Placental pericyte (primary cell): ENCODE measurements at places on chromosomes 6 and 20. TPM values are rescaled to one million over a fixed set of nuclear protein-coding genes. Genes with fewer than 3 reads are reported as not detected.

The CAP2 gene
- 23.6 and 35.4 TPM in 2 replicates for total RNA-seq

The POPDC3 gene
- 2.0 and 14.0 TPM in 2 replicates for total RNA-seq

The MAK gene
- total RNA-seq = not detected in 2 replicates

The CDH26 gene
- total RNA-seq = not detected in 2 replicates

The CYB5R4 gene
- 5.3 and 7.6 TPM in 2 replicates for total RNA-seq

The ULBP1 gene
- 0.66 and 0.86 TPM in 2 replicates for total RNA-seq

The LINC00237 gene
- total RNA-seq = not detected in 2 replicates

The PNPLA1 gene
- total RNA-seq = 0.14 TPM in 1 of 2 replicates, not detected in the other

The BEND6 gene
- total RNA-seq = 2.8 and 6.9 TPM in 2 replicates

The TNFRSF6B gene
- total RNA-seq = 3.9 and 35.9 TPM in 2 replicates

The SEMG1 gene
- not detected in 2 replicates for total RNA-seq

The HSPA1A gene
- total RNA-seq = 81.4 and 101 TPM in 2 replicates

The CST5 gene
- total RNA-seq = not detected in 2 replicates

The XKR7 gene
- not detected in 2 replicates for total RNA-seq

The GNMT gene
- total RNA-seq = 0.22 TPM in 1 of 2 replicates, not detected in the other

The SIRPB2 gene
- not detected in 2 replicates for total RNA-seq

The DEFB132 gene
- total RNA-seq = not detected in 2 replicates

The CCM2L gene
- total RNA-seq = not detected in 2 replicates

The SRMS gene
- not detected in 2 replicates for total RNA-seq

The GSTA3 gene
- not detected in 2 replicates for total RNA-seq

The GMPR gene
- 6.6 and 37.9 TPM in 2 replicates for total RNA-seq

The HINT3 gene
- total RNA-seq = 19.2 and 29.8 TPM in 2 replicates

The VSTM2L gene
- 0.22 and 0.57 TPM in 2 replicates for total RNA-seq

The SCUBE3 gene
- total RNA-seq = 0.22 and 9.9 TPM in 2 replicates

The VPS16 gene
- 30.0 and 48.0 TPM in 2 replicates for total RNA-seq

The RAD21L1 gene
- 0.57 and 0.66 TPM in 2 replicates for total RNA-seq

The CRIP3 gene
- total RNA-seq = not detected in 2 replicates

The PTCRA gene
- total RNA-seq = not detected in 2 replicates

The RIPPLY2 gene
- total RNA-seq = not detected in 2 replicates

The CPNE5 gene
- total RNA-seq = 0.14 and 0.66 TPM in 2 replicates

The BPIFB1 gene
- not detected in 2 replicates for total RNA-seq

The DNMT3B gene
- total RNA-seq = 2.2 and 5.2 TPM in 2 replicates

The HTR1E gene
- not detected in 2 replicates for total RNA-seq

The MEI4 gene
- total RNA-seq = not detected in 2 replicates

The EYS gene
- under 0.01 TPM in 2 replicates for total RNA-seq

The POM121L2 gene
- total RNA-seq = not detected in 2 replicates

The RCAN2 gene
- 0.88 and 2.7 TPM in 2 replicates for total RNA-seq

The MYL9 gene
- total RNA-seq = 120 and 127 TPM in 2 replicates

The TOX2 gene
- total RNA-seq = 9.0 and 10.5 TPM in 2 replicates

The DEF6 gene
- total RNA-seq = 0.22 and 0.57 TPM in 2 replicates

The DNAH8 gene
- 1.5 and 2.4 TPM in 2 replicates for total RNA-seq

The FHL5 gene
- not detected in 2 replicates for total RNA-seq

The CRYBG1 gene
- 3.1 and 15.7 TPM in 2 replicates for total RNA-seq

The GJA10 gene
- not detected in 2 replicates for total RNA-seq

The ANGPT4 gene
- total RNA-seq = not detected in 2 replicates

The MC3R gene
- not detected in 2 replicates for total RNA-seq

The OR2J3 gene
- total RNA-seq = not detected in 2 replicates

The CSNK2A1 gene
- 111 and 156 TPM in 2 replicates for total RNA-seq

The PRSS16 gene
- total RNA-seq = not detected in 2 replicates

The HLA-DQB1 gene
- 0.43 TPM in 1 of 2 replicates, not detected in the other for total RNA-seq

The MTG2 gene
- 17.3 and 20.6 TPM in 2 replicates for total RNA-seq

The PLA2G7 gene
- total RNA-seq = 0.14 TPM in 1 of 2 replicates, not detected in the other

The DLK2 gene
- total RNA-seq = 0.44 and 0.57 TPM in 2 replicates

The ZFAND3 gene
- 22.9 and 33.5 TPM in 2 replicates for total RNA-seq

The LAMP5 gene
- not detected in 2 replicates for total RNA-seq

The EEF1A2 gene
- 1.3 and 4.6 TPM in 2 replicates for total RNA-seq

The LKAAEAR1 gene
- 0.43 TPM in 1 of 2 replicates, not detected in the other for total RNA-seq

The CLVS2 gene
- not detected in 2 replicates for total RNA-seq

The RAB32 gene
- total RNA-seq = 64.6 and 67.8 TPM in 2 replicates
